ENCODE measurements at places on chromosomes 3 and 15.

GRCh38 chr3:52707585-52707984, 1.7 kb downstream of the SPCS1 start:
- no peak for DNase-seq

- DNase-seq, result no peak
Measured at GRCh38 chr3:10467904-10468612, 37.3 kb downstream of the ATP2B2 start.

GRCh38 chr3:170869645-170870593, at the start of gene RPL22L1:
Gene RPL22L1, minus strand, starts transcription at chr3:170870195. Its CDS starts 28 bp downstream, at chr3:170870167.
- DNase-seq, result peak; percentile 97

GRCh38 chr3:32848215-32848614, 30.4 kb downstream of the TRIM71 start:
- DNase-seq, result no peak

- no peak for DNase-seq
Measured at GRCh38 chr15:27361438-27361837, 390.5 kb downstream of the GABRG3 start.

- peak; percentile 41 for DNase-seq
Measured at GRCh38 chr3:162295323-162295983, 798.8 kb downstream of the OTOL1 start.

DNA sequence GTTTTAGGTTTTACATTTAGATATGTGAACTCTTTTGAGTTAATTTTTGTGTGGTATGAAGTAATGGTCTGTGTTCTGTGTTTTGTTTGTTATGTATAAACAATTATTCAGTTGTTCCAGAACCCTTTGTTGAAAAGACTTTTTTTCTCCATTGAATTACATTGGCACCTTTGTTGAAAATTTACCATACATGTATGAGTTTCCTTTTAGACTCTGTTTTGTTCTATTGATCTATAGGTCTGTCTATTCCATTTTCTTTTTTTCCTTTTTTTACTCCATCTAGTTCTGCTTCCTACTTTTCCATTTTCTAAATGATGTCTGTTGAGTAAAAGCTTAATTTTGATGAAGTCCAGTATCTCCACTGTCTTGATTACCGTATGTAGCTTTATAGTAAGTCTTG, 31.4 kb downstream of the ARIH2 start:
- no peak for DNase-seq

GRCh38 chr3:129812589-129812988, 80.9 kb downstream of the TMCC1 start:
- no peak for DNase-seq

- DNase-seq, result peak; percentile 5
Measured at GRCh38 chr3:141373768-141374526, 5.6 kb downstream of the ZBTB38 start.

DNA sequence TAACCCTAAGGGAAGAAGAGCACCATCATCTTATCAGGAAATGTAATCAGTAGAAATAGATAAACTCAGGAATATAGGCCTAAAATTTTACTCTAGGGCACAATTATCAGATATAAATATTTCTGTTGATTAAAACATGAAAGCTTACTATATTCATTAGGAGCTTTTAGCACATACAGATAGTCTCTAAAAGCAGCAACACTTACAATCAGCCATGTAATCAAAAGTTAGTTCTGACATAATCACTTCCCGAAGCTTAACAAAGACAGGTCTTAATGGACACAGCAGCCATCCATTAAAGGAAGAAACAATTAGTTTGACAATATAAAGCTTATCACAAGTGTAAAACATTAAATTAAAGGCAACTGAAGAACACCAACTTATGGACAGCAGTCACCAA, 30.6 kb downstream of the DCLK3 start:
- no peak for DNase-seq

DNA sequence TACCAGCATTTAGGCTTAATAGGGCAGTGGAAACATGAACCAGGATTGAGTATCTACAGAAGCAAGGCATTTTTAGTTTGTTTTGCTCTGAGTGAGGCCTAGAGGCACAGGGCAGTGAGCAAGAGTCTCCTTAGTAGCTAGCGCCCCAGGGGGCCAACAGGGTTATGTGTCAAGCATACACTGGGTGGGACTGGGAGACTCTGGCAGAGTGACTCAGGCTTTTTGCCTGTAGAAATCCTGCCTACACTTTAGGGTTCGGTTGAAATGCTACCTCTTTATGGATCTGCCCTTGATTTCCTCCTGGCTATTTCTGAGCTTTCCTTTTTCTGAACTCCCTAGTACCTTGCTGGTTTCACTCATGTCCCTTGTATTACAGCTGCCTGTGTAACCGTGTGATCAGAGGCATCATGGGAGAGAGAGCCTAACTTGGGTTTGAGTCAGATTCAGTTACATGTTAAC, 72.2 kb downstream of the TOP2B start:
- DNase-seq, result peak; percentile 42

GRCh38 chr3:196344663-196345062, 6.5 kb upstream of the TM4SF19 start:
- no peak for DNase-seq
